ENCODE measurements at places on chromosomes 2 and 18.

DNA sequence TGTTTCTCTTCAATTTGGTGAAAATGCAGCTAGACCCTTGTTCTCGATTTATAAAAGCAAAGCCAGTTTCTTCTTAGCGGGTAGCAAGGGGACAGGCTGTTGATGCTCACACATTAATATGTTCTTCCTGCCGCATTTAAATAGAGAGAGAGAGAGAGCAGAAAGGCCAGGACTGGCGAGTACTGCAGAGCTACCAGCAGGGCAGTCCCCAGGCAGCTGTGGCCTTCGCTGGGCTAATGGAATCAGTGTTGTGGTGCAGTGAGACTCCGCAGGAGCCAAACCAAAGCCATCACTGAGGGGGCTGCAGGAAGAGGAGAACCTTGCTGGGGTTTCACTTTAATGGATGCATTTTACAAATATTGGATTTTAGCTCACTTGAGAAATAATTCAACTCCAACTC lies 223.6 kb downstream of the ACTR3 start:
- no peak for DNase-seq

DNA sequence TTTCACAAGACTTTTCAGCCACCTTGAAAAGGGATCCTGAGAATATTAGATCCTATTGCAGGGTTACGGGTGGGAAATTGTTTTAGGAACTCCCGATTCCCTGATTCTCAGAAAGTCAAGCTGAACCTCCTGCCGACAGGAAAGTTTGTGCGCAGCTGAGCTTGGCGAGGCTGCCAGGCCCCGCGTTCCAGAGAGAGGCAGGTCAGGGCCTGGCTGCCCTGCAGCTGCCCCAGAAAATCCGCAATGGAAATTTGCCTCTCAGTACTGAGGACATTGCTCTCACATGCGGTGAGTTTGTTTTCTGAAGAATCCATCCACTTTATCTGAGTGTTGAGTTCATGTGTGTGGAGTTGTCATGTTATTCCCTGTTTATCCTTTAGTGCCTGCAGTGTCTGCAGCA lies 144.2 kb downstream of the RTP5 start:
- DNase-seq = no peak

GRCh38 chr2:31239593-31240177 lies 5.7 kb downstream of the EHD3 start:
- no peak for DNase-seq

DNA sequence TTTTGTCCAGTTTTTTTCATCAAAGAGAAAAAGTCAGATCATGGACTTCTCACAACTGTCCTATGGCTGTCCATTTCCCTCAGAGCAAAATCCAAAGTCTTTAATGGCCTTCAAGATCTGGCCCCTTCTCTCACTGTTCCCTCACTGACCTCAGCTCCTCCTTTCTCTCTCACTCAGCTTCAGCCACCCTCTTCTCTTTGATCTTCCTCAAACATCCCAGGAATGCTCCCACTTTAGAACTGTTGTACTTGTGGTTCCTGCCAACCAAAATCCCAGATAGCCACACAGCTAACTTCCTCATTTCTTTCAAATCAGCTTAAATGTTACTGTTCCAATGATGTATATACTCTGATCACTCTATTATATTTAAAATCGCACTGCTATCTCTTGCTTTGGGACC lies 82.9 kb downstream of the NUP35 start:
- DNase-seq = no peak

DNA sequence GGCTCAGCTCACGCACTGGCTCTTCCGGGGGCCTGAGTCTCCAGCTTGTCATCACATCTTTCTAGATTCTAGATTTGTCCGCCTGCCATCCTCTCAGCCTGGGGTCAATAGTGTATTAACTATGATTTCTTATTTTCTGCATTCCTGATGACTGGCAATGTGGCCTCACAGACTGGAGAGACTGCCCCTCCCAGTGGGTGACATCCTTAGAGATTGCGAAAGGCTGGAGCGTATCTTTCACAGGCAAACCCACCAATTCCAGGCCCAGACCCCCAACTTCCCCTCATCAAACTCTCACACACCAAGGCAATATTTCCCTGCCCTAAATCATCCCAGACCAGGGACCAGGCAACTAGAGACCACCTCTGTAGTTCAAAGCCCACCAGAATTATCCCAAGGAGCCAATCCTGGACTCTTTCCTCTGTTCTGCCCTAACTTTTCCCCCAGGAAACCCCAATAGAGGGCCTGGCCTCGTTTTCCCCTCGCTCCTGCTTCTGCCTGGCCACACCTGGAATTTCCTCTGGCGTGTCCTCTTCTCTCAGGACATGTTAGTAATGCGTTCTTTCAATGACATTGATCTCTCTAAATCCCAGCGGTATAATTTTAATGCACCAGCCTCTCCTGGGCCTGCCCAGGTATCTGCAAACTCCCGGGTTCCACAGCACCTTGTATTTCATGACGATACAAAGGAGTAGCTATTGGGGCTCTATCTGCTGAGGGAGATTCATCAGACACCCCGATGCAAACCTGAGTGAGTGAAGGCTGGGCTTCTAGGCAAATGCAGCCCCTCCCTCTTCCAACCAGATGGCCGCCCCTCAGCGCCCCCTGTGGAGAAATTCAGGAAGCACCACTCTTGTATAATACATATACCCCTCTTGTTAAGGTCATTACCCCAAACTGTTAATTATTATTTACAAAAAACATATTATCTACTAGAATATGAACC lies 2.4 kb upstream of the KCNF1 start:
- no peak for DNase-seq

- DNase-seq = no peak
Measured at GRCh38 chr2:207459990-207460757, 69.6 kb upstream of the CREB1 start.

GRCh38 chr18:1048032-1048431 lies 143.4 kb downstream of the ADCYAP1 start:
- DNase-seq = no peak

DNA sequence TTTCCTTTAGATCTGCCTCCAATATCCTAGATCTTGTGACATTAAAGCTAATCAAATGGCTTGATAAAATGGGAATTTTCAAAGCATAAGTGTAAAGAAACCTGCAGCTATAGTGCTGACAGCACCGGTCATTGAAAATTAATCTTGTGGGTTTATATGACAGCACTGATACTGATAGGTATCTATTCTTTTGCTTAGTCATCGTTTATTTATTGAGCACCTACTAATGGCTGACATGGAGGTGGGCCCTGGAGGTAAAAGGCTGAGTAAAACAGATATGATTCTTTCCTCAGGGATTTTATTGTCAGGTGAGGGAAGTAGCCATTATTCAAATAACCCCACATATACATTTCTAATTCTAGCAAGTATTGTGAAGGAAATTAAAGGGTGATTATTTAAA lies 282.5 kb downstream of the LRRTM1 start:
- DNase-seq = no peak

GRCh38 chr18:37452015-37452414 lies 113.6 kb downstream of the CELF4 start:
- no peak for DNase-seq
